CD4-positive, CD25-positive, alpha-beta regulatory T cell (primary cell): ENCODE measurements at places on chromosomes 16 and 17. TPM values are rescaled to one million over a fixed set of nuclear protein-coding genes. Genes with fewer than 3 reads are reported as not detected.
A peak's percentile ranks its signal among the peaks of the same experiment; 100 is the strongest.

The TMC5 gene
- not detected for polyA plus RNA-seq

The SOCS3 gene
- 32.1 TPM for polyA plus RNA-seq

The DEXI gene
- 53.5 TPM for polyA plus RNA-seq

The SNX11 gene
- polyA plus RNA-seq = 22.7 TPM

The ASGR1 gene
- polyA plus RNA-seq = not detected

The TNP2 gene
- not detected for polyA plus RNA-seq

The MFAP4 gene
- not detected for polyA plus RNA-seq

The TMC8 gene
- polyA plus RNA-seq = 73.7 TPM

The MT3 gene
- polyA plus RNA-seq = not detected

GRCh38 chr16:11964761-11965551 is at the start of gene TNFRSF17:
TNFRSF17 (plus strand) TSS chr16:11965210; CDS start chr16:11965325, 115 bp downstream.
- no peak for DNase-seq

GRCh38 chr17:15462976-15463772 is 4.2 kb downstream of the CDRT4 start:
- no peak for DNase-seq

DNA sequence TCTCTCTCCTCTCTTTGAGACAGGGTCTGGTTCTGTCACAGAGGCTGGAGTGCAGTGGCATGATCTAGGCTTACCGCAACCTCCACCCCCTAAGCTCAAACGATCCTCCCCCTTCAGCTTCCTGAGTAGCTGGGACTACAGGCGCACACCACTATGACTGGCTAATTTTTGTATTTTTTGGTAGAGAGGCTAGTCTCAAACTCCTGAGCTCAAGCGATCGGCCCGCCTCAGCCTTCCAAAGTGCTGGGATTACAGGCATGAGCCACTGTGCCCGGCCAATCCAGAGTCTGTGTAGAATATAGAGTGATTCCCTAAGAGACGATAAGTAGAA is 65.8 kb upstream of the RPH3AL start:
- DNase-seq = peak; percentile 59

GRCh38 chr16:60151987-60152386 is 1417.9 kb upstream of the GOT2 start:
- DNase-seq = no peak

DNA sequence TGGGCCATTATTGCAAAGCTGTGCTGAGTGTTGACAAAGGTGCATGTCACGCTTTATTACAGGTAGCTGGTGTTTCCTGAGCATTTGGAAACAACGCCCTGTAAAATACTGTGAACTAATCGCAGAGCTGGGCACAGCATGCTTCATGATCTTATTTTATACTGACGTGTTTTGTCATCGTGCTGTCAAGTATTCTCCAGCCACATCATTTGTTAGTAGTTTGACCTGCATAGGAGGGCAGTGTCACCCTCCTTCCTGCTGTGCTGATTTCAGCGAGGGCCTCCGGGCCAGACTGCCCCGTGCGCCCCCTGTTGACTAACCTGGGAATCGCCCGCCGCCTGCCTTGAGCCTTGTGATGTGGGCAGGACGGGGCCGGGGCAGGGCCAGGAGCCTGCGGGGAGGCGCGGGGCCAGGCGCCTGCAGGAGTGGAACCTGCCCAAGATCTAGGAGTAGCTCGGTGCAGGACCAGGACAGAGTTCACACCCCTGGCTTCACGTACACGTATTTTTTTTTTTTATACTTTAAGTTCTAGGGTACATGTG is 820.7 kb downstream of the KCNJ18 start:
- DNase-seq = no peak

GRCh38 chr17:65060631-65061254 is 4.2 kb upstream of the GNA13 start:
- no peak for DNase-seq

- no peak for DNase-seq
Observed at GRCh38 chr17:39171933-39172332, 6.0 kb upstream of the ARL5C start.

DNA sequence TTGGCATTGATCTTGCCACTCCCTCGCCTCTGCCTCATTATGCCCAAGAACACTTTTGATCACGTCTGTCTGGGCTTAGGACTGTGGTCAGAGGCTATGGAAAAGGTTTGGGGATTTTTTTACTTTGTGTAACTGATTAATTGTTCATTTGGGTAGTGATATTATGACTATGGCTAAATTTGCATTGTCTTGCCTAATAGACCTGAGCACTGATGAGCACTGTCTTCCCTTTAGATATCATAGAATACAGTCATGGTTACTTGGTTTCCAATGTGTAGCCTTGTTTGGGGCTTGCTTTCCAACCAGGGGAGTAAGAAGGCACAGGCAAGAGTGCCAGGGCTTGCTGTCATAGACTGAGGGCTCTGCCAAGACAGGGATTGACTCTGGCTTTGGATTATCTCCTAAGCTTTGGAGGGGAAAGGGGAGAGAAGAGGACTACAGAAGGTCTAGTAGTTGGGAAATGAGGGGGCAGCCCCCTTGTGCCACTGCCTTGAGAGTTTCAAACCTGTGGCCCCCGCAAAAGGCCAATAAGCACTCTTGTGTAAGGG is 13.7 kb downstream of the LIMD2 start:
- DNase-seq = no peak

DNA sequence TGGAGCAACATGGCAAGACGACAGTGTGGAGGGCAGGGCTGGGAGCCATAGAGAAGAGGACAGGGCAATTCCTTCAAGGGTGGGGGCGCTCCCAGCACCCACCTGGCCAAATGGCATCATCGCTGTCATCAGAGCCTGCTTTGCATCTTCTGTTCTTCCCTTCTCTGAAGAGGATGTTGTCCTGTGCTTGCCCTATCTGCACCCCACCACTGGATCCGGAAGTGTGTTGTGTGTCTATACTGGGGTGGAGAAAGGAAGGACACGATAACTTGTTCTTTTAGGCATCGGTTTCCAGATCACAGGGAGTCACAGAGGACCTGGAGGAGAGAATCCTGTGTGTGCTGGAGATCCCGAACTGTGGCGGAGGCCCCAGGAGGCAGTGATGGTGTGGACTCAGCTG is 25.7 kb upstream of the ANKRD40CL start:
- DNase-seq = no peak
